8988T (cell line): ENCODE measurements at places on chromosomes 2 and 18.

- no peak for DNase-seq
Measured at GRCh38 chr18:50806208-50806616, 13.6 kb downstream of the MRO start.

- DNase-seq, result no peak
Measured at GRCh38 chr2:74441170-74441689, 507 bp downstream of the RTKN start.

DNA sequence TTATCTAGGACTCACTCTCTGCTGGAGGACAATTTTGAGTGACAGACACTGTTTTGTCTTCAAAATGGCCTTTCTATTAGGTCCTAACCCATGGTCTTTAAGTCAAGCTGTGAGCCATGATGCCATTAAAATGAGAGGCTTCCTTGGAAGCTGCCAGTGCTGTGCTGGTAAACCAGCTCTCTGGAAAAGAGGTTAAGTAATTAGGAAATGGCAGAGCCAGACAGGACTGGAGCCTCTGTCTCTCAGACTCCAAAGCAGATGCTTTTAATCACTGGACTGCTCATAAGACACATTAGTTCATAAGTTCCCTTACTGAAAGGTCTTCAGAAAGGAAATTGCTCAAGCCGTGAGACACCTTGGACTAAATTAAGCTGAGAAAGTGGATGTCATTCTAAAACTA, 25.8 kb upstream of the LHCGR start:
- DNase-seq, result no peak

GRCh38 chr18:33432857-33433256, 7.7 kb downstream of the CCDC178 start:
- no peak for DNase-seq

GRCh38 chr2:231362555-231363184, 32.8 kb upstream of the B3GNT7 start:
- DNase-seq, result no peak

GRCh38 chr2:121527009-121527682, 3.5 kb upstream of the RNU4ATAC start:
- no peak for DNase-seq

DNA sequence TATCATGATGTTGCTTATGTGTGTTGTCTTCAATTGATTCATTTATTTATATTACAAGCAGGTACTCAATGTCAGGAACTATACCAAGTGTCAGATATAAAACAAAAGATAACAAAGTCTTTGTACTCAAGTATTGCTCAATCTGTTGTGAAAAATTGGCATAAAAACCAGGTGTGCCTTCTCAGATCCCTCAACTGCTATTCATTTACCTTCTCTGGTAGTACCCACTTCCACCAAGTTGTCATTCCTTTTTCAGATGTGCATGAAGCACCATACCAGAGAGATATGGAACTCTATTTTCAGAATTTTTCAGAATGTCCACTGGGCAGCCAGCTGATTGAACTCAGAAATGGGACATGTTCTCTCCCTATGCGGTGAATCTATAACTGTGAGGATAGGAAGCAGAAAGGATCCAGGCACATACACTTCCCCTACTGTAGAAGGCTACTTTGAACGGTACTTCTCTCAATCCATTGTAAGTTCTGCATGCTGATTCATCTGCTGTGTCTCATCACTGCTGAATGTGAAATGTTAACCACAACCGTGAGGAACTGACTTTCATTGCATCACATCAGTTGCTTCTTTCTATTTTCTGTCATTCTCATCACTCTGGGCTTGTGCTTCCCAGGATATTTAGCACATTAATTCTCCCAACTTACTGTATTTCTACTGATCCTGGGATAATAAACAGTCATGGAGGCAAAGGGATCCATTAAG, 1621.3 kb downstream of the SUCLG1 start:
- no peak for DNase-seq

DNA sequence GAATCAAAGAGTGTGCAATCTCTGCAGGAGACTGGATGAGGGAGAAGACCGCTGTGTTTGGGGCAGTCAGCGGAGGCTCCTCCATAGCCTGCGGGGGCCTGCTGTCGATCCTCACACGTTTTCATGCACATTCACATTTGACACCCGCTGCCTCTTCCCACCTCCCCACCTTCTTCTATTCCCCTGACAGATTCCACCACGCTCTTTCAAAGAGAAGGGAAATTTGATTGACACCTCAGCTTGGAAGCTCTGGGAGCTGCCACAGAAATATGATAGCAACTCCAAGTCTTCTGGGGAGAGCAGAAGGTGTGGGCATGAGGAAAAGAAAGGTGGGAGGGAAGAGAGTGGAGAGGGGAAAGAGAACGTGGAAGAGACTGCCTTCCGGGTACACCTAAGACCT, 87.5 kb downstream of the BOD1L2 start:
- DNase-seq, result no peak
